ENCODE measurements at places on chromosomes 11 and 22.

GRCh38 chr11:19301361-19301760 lies 60.6 kb upstream of the E2F8 start:
- DNase-seq, result no peak

GRCh38 chr11:13033760-13034533 lies 24.8 kb downstream of the RASSF10 start:
- no peak for DNase-seq

DNA sequence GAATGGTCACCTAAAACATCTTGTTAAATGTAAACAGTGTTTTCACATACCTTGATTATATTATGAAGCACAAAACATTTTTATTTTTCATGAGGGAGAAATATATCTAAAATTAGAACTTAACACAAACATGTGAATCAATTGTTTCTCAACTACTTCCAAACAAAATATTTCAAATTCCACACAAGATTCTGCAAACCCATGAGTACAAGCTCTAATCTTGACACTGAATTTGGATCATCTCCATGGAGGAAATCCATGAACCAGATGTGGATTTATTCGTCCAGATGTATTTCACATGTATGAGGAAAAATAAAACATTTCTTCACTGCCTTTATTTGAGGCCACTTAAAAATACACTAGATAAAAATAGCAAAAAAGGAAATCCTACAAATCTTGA lies 184.2 kb downstream of the SBF2 start:
- no peak for DNase-seq

DNA sequence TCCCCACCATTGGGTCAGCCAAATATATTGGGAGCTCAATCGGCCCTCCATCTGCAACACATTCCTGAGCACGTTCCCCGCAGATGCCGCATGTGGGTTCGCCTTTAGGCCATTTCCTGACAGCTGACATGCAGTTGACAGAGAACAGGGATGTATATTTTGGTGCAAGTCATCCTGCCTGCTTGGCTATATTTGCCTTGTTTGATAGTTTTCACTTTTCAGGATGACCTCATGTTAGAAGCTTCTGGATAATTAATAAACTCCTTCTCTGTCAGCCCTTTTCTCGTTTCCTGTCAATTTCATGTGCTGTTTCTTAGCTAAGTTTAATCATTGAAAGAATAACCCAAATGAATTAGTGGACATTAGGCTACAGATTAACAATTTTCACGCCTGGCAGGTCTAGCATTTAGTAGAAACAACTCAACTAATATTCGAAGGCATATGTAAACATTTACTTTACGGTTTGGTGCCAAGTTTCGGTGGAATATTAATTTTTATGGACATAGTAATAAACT lies 105.8 kb upstream of the SLC5A12 start:
- DNase-seq, result no peak

GRCh38 chr22:26718905-26719304 lies 61.5 kb downstream of the MIAT start:
- DNase-seq, result no peak

DNA sequence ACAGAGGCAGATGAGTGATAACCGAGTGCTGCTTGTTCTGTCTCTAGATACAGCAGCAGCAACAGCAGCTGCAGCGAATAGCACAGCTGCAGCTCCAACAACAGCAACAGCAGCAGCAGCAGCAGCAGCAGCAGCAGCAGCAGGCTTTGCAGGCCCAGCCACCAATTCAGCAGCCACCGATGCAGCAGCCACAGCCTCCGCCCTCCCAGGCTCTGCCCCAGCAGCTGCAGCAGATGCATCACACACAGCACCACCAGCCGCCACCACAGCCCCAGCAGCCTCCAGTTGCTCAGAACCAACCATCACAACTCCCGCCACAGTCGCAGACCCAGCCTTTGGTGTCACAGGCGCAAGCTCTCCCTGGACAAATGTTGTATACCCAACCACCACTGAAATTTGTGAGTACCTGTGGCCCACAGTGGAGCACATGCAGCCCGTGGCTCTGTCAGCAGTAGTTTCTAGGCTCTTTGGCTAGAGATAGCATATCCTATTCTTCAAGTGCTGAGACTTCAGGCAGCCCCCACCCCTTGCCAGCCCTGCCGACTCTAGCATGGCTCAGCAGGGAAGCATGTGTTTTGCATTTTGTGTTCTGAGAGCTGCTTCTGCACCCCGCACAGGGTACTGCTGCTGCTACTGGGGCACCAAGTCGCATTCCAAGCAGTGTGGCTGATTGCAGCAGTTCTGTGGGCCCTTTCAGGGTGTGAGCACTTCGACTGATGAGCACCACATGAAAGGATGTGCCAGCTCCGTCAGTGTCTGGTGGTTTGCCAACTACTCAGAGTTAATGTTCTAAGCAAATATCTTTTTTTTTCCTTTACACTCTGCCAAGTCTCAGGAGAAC lies 59.2 kb downstream of the MED15 start:
- DNase-seq, result no peak

DNA sequence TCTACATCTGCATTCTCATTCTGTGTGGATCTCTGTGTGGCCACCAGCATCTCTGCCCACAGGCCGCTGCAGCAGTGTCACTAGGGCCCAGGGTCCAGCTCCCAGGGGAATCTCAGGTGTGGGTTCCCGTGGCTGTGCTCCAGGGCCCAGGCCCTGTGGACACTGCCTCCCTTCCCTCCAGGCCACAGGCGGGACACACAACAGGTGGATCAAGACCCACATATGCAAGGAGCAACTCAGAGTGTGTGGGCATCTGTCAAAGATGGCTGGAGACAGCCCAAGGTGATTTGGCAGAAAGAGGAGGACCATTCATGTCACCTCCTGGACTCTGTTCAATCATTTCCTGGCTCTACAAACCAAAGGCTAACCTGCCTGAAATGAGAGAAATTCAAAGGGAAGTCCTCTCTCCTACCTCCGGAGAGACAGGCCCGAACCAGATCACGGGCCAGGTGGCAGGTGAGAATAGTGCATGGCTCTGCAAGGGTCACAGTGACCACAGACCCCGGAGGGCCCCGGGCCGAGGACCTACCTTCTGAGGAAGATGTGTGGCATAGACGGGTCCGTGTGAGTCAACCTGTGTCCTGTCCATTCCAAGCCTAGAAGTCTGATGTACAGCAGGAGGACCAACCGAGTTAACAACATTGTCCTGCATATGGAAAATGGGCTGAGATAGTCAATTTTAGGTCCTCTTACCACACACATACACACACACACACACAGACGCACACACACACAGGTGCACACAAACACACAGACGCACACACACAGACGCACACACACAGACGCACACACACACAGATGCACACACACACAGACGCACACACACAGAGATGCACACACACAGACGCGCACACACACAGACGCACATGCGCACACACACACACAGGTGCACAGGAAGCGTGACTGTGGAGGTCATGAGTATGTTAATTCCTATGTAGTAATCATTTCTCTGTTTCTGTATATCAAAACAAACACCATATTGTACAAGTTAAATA lies 1068.5 kb downstream of the BRD1 start:
- DNase-seq, result no peak

- no peak for DNase-seq
Measured at GRCh38 chr11:133530501-133530835, 1.8 kb downstream of the OPCML start.

DNA sequence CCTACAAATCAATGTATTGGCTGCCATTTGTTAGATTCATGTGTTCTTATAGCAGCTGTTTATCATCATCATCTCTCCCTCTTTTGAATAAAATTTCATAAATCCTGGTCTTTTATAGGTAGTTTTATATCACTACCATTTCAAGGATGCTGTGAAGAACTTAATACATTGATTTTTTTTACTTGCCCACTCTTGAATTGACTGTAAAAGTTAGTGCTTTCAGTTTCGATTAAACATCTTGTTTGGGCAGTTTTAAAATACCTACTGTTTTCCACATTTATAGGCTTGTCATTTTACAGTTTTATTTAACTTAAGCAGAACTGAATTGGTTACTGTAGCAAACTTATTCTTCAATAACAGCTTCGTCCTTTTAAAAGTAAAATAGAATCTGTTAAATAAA lies 59.5 kb downstream of the TTC17 start:
- DNase-seq, result no peak

All from NCI-H1048 (cell line).